ENCODE measurements at places on chromosomes 5 and 9.

DNA sequence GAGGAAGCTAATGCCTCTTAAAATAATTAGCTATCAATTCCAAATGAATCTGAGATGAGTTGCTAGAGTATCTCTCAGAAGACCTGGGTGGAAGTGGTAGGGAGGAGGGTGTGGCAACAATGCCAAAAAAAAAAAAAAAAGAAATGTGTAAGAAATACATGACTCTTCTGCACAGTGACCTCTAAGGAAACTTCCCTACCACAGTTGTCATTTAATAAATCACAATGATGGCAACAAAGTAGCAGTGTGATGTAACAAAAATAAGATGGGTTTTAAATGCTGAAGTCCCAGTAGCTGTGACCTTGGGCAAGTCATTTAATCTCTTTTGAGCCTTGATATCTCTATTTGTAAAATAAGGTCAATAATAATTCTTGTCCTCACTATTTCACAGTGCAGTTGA lies 7.2 kb downstream of the FOXD1 start:
- no peak for DNase-seq

- DNase-seq, result no peak
Observed at GRCh38 chr9:109471475-109472393, 26.4 kb downstream of the PTPN3 start.

- DNase-seq, result no peak
Observed at GRCh38 chr9:130290291-130291181, 25.0 kb downstream of the HMCN2 start.

GRCh38 chr9:120891884-120892747 lies 15.1 kb upstream of the PHF19 start:
- no peak for DNase-seq

- DNase-seq, result no peak
Observed at GRCh38 chr9:4579001-4579400, 83.1 kb upstream of the PLPP6 start.

DNA sequence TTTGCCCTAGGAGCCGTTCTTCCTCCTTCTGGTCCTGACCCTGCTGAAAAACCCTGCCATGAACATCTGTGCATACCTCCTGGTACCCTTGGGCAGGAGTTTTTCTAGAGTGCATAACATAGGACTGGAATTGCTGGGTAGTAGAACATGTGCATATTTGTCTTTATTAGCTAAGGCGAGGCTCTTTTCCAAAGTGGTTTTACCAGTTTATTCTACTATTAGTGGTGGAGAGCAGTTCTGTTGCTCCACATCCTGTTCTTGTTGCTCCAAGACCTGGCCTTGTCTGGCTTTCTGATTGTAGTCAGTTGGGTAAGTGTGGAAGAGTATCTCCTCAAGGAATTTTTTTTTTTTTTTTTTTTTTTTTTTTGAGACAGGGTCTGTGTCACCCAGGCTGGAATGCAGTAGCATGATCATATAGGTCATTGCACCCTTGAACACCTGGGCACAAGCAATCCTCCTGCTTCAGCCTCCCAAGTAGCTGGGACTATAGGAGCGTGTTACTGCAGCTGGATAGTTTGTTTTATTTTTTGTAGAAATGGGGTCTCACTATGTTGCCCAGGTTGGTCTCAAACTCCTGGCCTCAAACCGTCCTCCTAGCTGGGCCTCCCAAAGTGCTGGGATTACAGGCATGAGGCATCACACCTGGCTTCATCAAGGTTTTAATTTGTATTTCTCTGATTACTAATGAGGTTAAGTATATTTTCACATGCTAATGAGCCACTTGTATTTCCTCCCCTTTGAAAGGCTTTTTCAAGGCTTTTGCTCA lies 85.2 kb downstream of the SPRY4 start:
- no peak for DNase-seq

DNA sequence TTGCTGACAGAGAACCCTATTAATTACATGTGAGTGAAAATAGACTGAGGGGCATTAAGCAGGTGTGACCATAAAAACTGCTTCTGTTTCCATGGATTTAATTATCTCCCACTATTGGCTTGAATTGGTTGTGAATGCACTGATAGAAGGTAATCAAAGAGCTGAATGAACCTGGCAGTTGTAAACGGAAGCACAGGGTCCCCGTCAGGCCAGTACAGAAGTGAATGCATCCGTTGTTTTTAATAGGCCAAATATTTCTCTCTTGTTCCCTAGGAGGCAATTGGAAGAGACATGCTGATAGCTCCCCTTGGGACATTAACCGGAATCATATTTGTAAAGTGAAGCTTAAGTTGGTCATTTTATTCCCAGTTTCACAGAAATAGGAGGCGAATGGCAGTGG lies 147.0 kb downstream of the CAVIN4 start:
- DNase-seq, result no peak

GRCh38 chr5:33401482-33402390 lies 39.0 kb upstream of the TARS1 start:
- DNase-seq, result no peak

DNA sequence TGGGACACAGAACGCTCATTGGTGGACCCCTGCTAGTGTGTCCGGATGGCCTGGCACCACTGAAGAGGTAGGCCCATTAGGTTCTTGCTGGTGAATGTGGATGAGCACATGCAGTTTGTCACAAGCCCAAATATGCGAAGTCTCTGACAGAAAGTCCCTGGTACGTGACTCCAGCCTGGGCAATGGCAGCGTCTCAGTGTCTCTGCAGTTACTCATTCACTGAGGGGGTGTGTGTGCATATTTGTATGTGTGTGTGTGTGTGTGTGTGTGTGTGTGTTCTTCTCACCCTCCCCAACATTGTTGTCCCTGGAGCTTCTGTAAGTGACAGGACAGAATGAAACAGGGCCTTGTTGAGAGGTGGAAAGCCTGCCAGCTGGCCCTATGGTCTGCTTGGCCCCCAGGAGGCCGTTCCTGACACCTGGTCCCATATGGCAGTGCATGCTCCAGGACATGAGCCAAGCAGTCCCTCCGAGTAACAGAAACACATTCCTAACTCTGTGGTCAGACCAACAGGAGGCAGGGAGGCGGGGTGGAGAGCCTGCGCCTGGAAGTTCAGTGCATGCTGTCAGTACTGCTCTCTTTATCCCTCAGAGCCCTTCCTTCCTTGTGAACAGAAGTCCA lies 169.9 kb downstream of the SLC28A3 start:
- DNase-seq, result no peak

GRCh38 chr9:81737871-81738507 lies 48.6 kb upstream of the TLE1 start:
- DNase-seq, result no peak

DNA sequence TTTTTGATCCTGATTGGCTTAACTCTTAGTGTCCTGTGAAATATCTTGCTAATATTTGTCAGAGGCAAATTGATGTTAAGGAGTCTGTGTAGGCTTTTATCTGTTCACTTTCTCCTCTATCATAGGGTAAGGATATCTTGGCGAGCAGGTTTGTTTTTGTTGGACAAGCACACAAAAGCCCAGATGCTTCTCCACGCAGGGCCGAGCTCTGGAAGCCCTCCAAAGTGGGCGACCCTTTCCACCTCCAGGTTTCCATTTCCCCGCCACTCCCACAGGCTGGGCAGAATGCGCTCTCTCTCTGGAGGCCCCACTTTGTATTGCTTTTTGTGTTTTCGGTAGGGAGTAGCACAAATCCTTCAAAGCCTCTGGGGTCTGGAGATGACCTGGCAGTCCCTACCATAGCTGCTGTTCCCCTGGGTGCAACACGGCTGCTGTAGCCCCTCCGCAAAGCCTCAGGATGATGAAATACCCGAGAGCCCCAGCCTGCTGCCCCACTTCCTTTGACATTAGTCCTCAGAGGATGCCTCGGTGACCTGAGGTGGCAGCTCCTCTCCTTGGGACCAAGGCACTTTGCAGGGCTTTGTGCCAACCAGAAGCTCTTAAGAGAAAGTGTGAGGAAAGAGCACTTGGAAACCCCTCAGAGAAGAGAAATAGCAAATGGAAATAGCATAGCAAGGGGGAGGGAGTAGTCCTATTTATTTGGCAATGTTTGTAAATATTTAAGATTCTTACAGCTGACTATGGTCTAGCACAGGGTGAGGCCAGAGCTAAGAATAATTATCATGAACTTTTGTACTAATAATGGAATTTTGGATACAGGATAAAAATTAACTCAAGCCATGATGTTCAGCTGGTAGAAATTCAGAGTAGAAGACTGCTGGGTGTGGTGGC lies 122.8 kb downstream of the ARHGEF28 start:
- no peak for DNase-seq

DNA sequence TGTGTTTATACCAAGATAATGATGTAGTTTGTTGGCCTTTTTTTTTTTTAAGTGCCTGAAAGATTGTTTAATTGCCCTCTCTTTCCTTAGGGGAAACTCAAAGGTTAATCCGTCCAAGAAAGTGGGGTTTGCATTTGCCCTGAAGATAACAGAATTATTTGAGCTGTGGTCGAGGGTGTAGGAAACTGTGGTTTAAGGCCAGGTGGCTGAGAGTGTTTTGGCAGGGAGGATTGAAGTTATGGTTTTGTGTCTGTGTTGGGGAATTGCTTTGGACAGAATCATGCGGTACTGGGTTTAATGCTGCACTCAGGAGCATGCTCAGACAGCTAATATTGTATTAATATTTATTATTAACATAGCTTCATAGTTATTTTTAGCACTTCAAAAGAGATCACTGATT lies 509.8 kb downstream of the EBF1 start:
- DNase-seq, result no peak

- no peak for DNase-seq
Observed at GRCh38 chr9:100219347-100219746, 120.3 kb downstream of the INVS start.

DNA sequence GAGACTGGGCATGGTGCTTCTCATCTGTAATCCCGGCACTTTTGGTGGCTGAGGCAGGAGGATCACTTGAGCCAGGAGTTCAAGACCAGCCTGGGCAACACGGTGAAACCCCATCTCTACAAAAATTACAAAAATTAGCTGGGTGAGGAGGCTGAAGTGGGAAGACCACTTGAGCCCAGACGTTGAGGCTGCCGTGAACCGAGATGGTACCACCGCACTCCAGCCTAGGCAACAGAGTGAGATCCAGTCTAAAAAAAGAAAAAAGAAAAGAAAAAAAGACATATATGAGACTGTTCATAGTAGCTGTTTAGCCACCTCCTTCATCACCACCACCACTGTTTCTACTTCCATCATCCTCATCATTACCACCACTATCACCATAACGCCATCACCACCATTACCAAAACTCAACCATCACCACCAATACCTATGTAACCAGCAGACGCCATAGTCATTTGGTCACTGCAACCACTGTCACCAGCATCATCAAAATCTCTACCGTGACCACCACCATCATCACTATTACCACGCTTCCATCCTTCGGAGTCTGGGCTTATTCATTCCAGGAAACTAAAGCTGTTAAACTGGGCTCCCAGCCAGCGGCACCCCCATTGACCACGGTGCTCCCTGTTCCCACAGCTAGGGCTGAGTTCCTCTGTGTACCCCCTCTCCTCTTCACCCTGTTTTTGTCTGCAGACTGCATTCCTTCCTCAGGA lies 8.4 kb upstream of the KIF12 start:
- no peak for DNase-seq

DNA sequence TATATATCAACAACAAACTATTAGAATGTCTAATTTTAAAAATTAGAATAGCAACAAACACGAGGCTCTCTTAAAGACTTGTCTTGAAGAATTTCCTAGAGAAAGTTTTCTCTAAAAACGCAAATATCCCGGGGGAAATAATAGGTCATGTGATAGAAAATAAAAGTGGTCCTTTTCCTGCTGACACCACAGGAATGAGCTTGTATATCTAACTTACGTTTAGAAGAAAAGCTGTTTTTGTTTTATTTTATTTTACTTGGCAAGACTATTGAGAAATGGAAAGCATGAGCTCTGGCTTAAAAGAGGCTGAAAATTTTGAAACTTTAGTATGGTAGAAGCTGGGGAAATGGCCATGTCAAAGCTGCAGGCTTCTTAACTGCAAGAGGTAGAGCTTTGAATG lies 465.0 kb downstream of the AGTPBP1 start:
- no peak for DNase-seq

DNA sequence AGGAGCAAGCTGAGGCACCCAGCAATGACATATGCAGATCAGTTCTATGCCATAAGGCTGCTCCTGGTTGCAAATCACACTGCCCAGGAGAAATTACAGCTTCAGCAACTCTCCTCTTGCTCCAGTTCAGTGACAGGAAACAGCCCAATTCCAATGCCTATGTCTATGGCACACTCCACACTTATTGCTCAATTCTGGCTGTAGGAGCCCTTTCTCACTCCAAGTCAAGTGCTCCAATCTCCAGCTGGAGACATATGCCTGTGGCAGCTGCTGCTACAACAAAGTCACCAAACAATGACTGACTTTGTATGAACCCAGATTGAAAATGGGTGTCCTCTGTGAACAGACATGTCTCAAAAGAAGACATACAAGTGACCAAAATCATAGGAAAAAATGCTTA lies 31.8 kb upstream of the PLCXD3 start:
- no peak for DNase-seq

DNA sequence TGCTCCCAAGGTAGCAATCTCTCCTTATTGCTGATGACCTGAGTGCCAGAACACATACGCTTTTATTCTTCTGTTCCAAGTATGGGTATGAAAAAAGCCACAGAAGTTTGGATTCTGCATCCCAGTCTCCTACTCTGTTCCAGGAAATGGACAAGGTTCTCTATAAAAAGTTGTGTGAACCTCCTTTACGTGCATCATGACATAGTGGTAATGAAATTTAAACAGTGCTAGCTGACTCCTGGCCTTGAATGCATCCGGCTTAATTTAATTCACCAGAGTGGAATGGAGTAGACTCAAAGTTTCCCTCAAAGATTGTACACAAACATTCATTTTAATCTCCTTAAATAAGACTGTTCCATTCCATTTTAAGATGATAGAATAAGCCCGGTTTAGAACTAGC lies 68.9 kb downstream of the LURAP1L start:
- DNase-seq, result no peak

DNA sequence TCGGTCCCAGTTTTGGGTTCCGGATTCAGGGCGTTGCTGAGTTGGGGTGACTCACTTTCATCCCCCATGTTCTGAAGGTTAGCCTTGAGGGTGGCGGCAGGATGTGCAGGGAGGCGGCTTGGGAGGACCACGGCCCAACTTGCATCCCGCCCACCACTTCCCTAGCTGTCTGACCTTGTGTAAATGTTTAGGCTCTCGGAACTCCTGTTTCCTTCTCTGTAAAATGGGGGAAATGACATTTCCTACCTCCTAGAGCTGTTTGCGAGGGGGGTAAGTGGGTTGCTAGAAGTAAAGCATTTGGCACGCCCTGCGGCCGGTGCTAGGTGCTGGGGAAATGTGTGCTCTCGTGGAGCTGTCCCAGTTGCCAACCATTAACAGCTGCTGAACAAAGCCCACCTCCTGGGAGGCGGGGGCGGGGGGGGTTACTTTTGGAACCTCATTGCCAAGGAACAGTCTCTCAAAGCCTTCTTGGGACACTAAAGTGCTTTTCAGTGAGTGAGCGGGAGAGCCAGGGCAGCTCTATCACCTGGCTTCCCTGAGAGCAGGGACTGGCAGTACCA lies 27.5 kb downstream of the PTGES2 start:
- DNase-seq, result no peak

GRCh38 chr5:134215757-134216156 lies 10.1 kb downstream of the PPP2CA start:
- no peak for DNase-seq

DNA sequence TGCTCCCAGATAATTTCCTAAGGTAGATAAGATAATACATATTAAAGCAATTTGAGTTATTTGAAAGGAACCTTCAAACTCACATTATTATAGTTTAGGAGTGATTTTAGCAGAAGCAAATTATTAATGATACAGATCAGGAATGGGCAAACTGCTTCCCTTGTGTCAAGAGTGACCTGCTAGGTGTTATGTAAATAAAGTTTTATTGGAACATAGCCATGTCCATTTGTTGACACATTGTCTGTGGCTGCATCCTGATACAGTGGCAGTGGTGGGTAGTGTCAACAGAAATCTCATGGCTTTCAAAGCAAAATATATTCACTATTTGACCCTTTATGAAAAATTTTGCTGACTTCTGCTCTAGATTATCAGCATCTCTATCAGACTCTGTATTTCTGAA lies 11.4 kb upstream of the BASP1 start:
- DNase-seq, result no peak

Measured in stimulated activated CD4-positive, alpha-beta T cell treated with anti-CD3 and anti-CD28 coated beads, Interleukin-2, amount 100 ng/mL, for 4 hours (primary cell).